ENCODE measurements at places on chromosomes 16 and 17. TPM values are rescaled to one million over a fixed set of nuclear protein-coding genes. Genes with fewer than 3 reads are reported as not detected.

CLEC18B gene
- total RNA-seq = 6.4 TPM

C1QTNF8 gene
- not detected for total RNA-seq

FOXL1 gene
- total RNA-seq = 0.98 TPM

CLEC19A gene
- total RNA-seq = not detected

SYCE1L gene
- total RNA-seq = 4.2 TPM

IRX3 gene
- total RNA-seq = 16.5 TPM

CDK10 gene
- total RNA-seq = 44.0 TPM

DNA sequence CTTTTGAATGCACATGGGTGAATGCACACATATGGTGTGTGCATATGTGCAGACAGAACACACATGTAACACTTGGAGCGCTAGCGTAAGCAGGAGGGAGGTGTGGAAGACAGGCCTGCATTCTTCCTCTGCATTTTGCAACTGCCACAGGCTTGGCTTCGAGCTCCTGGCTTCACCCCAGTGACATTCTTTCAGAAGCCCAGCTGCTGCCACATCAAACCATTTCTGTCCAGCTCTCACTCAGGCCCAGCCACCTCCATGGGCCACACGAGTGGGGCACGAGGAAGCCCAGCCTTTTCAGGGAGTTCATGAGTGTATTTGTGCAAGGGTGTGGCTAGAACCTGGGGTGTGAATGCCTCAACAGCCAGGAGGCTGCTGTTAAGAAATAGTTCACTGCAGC is 18.8 kb downstream of the LGALS3BP start:
- no peak for DNase-seq

- DNase-seq = no peak
Observed at GRCh38 chr16:2162676-2163118, 7.1 kb downstream of the TRAF7 start.

DNA sequence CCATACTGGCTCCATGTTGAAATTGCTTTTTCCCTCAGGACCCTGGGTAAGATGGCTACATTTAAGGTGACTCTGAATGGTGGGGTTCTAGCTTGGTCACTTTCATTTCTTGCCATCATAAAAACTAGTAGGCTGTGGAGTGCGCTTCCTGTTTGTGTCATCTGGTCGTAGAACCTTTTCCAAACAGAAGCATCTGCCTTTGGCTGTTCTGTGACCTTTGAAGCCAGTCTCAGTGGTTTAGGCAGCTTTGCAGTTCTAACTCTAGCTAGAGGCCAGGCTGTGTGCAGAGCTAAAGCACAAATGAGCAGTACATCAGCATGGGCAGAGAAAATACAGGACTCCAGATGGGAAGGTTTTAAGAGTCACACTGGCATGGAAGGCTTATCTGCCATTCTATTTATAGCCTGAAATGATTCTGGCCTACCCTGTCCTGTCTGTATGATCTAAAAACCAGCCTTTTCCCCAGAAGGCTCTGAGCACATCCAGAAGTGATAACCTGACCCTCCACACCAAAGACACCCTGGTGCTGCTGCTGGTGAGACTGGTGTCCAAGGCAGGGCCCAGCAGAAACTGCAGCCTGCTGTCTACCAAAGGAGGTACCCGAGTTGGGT is 8.6 kb downstream of the ESRP2 start:
- DNase-seq = no peak

DNA sequence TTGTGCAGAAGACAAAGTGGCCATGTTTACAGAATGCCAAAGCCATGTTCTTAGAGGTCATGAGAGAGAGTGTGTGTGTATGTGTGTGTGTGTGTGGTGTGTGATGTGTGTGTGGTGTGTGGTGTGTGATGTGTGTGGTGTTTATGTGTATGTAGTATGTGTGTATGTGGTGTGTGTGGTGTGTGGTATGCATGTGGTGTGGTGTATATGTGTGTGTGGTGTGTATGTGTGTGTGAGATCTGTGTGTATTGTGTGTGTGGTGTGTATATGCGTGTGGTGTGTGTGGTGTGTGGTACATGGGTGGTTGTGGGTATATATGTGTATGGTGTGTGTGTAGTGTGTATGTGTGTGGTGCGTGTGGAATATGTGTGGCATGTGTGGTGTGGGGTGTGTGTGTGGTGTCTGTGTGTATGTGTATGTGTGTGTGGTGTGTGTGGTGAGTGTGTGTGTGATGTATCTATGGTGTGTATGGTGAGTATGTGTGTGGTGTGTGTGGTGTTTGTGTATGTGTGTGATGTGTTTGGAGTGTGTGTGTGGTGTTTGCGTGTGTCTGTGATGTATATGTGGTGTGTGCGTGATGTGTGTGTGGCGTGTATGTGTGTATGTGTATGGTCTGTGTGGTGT is 8.2 kb upstream of the KRT17 start:
- DNase-seq = no peak

- no peak for DNase-seq
Observed at GRCh38 chr17:48241131-48241591, 133.6 kb downstream of the SNX11 start.

GRCh38 chr16:69566240-69566980 is 644 bp downstream of the NFAT5 start:
- DNase-seq = no peak

DNA sequence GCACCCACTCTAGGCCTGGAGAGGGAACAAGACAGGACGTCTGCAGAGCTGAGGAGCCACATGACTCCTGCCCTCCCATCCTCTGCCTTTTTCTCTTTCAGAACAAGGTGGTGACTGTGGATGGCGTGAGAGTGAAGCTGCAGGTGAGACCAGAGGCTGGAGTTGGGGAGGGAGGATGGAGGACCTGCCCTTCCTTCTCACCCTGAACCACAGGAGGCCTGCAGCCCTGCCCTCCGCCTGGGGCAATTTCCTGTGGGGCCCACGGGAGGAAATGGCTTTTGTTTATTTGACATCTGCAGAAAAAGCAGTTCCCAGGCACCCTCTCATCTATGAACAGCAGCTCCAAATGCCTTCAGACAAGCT is 5.1 kb downstream of the RAB37 start:
- DNase-seq = no peak

DNA sequence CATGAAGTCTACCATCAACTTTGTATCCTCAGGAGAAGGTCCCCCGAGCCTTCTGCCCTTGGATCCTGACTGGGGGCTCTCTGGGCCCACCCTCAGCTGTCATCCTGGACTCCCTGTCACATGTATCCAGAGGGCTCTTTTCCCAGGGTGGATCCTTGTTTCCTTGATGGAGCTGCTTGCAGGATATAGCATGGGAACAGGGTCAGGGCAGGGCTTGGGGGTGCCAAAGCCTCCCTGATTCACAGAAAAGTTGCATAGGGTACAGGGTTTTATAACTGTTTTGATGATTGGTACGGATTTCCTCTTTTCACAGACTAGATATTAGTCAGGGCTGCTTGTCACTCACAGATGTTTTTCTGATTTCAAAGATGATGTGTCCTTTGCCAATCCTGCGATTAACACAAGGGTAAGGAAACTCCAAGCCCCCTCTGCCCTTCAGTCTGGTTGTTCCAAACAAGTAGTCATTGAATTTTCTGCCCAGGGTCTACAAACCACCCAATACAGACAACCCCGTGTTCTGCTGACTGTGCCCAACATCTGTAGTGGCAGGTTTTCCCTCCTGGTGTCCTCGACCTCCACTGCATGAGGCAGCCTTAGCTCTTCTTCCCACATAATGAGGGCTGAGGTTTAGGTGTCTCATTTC is 20.6 kb upstream of the SLC35G3 start:
- no peak for DNase-seq

DNA sequence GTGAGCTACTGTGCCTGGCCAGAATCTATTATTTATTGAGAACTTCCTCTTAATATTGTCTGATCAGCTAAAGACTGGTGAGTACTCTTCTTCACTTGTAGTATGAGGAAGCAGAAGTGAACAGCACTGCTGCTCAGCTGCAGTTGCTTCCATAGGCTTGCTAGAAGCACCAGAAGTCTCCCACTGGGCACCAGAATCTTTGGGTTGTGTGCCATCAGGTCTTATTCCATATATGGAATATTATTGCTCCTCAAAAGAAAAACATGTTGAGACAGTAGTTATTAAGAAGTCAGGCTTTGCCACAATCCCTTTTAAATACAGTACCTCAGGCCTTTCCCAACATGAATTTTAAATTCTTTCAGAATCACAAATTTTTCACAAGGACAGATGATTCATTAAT is 17.2 kb downstream of the SNTB2 start:
- no peak for DNase-seq

DNA sequence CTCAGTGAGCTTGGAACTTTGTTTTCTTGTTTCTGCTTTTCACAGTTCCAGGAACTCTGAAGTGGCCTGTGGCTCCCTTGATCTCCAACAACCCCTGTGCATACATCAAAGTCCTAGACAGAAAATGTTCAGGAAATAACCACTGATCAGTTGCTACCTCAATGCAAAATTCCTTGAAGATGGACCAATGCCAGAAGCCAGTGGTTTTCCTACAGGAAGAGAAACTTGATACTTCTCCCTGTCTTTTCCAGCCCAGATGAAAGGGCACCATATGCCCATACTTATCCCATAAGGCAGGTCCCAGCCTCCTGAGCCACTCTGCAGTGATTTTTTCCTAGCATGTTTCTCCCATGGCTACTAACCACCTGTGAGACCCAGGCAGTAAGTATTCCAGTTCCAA is 12.3 kb upstream of the CDRT4 start:
- no peak for DNase-seq

- no peak for DNase-seq
Observed at GRCh38 chr17:80270104-80270503, 9.5 kb downstream of the RNF213 start.

DNA sequence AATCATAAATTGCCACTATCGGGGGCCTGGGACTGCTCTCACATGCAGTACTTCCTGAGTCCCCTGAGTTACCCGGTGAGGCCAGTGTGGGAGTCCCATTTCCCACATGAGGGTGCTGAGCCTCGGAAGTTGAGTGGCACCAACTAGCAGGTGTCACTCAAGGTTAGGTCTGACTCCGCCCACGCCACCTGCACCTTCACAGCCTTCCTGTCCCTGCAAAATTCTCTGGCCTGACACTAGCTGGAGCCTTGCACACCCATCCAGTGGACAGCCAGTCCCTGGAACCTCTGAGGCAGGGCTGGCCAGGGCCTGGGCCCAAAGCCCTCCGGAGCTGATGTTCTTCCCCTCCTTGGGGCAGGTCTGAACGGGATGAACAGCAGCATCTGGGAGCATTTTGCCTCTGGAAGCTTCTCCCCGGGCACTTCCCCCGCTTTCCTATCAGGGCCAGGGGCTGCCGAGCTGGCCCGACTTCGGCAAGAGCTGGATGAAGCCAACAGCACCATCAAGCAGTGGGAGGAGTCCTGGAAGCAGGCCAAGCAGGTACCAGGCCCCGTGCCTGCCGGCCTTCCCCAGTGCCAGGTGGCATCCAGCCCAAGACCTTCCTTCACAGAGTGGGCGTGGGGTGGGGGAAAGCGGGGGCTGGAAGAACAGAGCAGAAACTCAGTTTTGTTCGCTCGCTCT is 21.9 kb downstream of the UNC13D start:
- DNase-seq = no peak

DNA sequence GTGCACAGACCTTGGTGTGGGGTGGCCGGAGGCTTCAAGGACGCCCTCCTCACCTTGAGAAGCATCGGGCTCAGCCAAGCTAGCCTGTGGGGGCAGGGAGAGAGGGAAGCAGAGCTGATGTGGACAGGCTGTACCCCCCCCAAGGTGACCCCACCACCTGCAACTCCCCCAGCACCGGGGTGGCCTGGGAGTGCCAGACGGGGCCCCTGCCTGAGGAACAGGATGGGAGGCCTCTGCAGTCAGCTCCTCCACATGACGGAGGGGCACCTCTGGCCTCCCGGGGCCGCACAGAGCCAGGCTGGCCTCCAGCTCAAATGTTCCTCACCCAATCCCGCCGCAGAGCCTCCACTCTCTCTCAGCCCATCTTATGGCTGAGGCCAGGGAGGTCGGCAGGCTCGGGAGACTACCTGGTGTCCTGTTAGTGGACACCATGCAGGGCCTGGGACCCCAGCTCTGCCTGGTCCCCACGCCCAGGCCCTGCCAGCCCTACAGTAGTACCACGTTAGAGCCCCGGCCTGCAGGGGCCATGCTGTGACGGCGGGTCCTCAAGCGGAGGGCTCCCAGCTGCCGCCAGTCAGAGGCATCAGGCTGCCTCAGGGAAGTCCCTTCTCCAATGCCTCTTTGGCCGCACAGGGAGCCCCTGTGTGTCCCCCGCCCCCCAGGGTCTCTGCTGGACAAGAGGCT is 19.4 kb upstream of the SLC38A10 start:
- no peak for DNase-seq

- DNase-seq = no peak
Observed at GRCh38 chr17:19752216-19753050, 4.3 kb upstream of the ALDH3A1 start.

GRCh38 chr17:16282522-16282921 is 65.5 kb downstream of the PIGL start:
- DNase-seq = no peak

DNA sequence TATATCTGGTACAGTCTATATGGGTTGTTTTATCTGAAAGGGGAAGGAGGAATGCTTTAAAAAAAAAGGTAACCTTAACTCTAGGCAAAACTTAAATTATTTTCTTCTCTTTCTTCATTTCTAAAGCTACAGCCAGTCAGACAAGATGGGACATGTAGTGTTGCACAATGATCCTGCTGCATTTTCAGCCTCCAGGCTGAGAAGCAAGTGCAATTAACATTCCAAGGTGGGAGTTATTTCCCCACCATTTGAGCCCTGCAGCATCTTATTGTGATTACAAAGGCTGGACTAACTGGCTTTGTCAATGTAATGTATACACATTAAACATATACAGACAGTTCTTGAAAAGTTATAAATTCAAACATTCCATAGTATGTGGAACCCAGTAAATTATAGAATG is 22.6 kb upstream of the NF1 start:
- DNase-seq = no peak

- no peak for DNase-seq
Observed at GRCh38 chr17:7613769-7614424, 800 bp downstream of the FXR2 start.

DNA sequence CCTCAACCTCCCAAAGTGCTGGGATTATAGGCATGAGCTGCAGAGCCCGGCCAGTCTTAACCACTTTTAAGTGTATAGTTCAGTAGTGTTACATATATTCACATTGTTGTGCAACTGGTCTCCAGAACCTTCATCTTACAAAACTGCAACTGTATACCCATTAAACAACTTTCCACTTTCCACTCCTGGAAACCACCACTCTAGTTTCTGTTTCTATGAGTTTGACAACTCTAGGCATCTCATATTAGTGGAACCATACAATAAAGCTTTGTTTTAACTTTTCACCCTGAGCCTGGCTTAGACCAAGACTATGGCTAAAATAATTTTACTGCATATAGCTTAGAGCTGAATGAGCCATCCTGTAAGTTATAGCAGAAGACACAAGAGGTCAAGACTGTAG is 108.0 kb upstream of the GOT2 start:
- DNase-seq = no peak

Measured in vagina (tissue), 2 donors.